ENCODE measurements at places on chromosomes 4 and X.

- peak; percentile 7 for DNase-seq
Observed at GRCh38 chrX:39261446-39262147, 460.3 kb downstream of the MID1IP1 start.

DNA sequence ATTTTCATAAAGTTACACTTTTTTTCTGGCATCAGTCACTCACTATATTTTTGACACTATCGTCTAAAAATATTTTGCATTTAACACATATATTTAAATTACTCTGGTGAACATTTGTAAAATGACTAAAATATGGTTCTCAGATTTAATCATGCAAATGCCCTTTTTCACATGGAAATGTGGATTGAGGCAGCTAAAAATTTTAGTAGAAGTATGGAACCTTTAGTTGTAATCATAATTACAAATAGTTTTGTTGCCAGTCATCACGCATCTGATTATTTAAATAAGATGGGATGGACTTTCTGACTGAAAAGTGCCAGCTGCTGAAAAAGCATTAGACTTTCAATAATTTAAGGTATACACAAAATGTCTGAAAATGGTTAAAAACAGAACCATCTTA, 119.3 kb downstream of the PDHA2 start:
- no peak for DNase-seq

GRCh38 chr4:121791481-121791880, 9.6 kb upstream of the EXOSC9 start:
- DNase-seq, result no peak

DNA sequence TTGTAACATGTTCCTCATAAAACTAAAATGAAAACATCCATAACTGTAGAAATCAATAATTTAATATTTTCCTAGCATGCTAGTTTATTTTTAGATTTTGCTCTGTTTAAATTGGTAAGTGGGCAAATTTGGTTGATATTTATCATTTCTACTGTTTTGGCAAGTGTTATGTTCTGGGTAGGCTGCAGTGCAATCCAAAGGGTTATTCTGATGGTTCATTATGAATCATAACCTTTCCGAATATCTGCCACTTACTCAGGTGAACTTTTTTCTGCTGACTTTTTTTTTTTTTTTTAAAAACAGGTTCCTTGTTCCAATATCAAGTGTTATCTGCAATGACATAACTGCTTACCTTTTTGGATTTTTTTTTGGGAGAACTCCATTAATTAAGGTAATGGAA, 52.0 kb downstream of the CDS1 start:
- no peak for DNase-seq

DNA sequence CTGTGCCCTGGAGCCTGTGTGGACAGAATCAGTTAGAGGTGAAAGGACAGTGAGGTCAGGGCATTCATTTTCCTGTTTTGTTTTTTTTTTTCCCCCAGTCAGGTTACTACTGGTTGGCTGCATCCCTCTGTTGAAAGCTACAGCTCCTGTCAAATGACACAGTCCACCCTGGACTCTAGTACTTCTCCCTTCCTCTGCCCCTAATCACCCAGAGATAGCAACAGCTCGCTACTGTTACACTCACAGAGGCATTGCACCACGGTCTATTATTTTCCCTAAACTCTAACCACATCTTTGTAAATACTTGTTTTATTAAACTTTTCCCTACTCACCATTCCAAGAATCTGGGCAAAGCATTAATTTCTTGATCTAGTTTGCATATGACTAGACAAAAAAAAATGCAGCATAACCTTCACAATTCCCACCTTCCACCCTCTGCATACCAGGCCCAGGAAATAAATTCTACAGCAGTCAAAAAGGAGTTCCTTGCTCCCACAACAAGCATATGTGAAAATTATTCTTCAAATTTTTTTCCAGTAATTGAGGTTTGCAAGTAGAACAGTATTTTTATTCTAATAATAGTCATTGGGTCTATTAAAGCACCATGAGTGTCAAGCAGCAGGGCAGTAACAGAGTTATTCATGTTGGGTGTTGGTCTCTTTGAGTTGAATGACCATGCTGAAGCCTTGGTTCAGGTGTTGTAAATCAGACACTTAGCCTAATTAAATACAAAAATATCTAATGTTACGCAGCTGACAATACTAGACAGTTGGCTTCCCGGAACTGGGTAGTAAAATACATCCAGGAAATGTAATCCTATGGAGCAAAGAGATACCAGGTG, 329.2 kb downstream of the INPP4B start:
- DNase-seq, result no peak

DNA sequence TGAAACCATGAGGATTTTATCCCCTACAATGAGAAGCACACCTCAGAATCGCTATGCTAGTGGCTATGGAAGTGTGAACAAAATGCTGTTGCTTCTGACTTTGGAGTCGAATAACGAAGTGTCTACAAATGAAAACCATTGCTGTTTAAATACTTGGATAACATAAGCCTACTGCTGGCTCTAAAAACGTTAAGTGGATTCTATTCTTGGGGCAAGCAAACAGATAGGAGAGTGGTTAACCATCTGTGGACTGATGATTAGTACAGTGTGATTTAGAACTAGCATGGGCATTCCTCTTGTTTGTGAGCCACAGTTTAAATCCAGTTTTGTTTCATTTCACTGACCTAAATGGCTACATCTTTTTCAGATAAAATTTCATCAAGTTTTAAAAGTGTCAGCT, 109.7 kb upstream of the PNPLA4 start:
- no peak for DNase-seq

GRCh38 chr4:76896614-76897535, 1.1 kb downstream of the SOWAHB start:
- DNase-seq, result peak; percentile 19

DNA sequence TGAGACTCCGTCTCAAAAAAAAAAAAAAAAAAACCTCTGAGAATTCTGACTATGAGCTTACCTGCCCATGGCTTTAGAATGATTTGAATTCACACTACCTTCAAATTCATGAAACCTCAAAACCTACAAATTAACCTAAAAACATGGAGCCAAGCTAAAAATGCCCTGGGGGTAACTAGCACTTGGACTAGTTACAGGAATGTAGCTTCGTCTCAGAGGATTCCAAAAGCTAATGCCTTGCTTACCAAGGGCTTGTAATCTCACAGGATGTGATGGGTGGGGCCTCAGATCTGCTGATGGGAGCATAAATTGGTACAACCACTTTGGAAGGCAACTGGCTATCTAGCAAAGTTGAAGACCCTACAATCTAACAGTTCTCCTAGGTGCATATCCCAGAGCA, 79.4 kb upstream of the SPRY1 start:
- no peak for DNase-seq

GRCh38 chr4:67558493-67558892, at the start of gene STAP1:
TSS of gene STAP1 (plus strand) at chr4:67558727. CDS start at chr4:67558810, 83 bp downstream.
- DNase-seq, result no peak

GRCh38 chr4:48018112-48018511, 1.5 kb downstream of the NIPAL1 start:
- DNase-seq, result no peak

GRCh38 chr4:48967631-48968030, 18.4 kb upstream of the CWH43 start:
- DNase-seq, result no peak

- no peak for DNase-seq
Observed at GRCh38 chr4:105785792-105786191, 77.2 kb downstream of the GSTCD start.

GRCh38 chr4:98377559-98377958, 116.4 kb downstream of the RAP1GDS1 start:
- DNase-seq, result no peak

- DNase-seq, result no peak
Observed at GRCh38 chrX:150933945-150934350, 35.5 kb upstream of the CD99L2 start.

DNA sequence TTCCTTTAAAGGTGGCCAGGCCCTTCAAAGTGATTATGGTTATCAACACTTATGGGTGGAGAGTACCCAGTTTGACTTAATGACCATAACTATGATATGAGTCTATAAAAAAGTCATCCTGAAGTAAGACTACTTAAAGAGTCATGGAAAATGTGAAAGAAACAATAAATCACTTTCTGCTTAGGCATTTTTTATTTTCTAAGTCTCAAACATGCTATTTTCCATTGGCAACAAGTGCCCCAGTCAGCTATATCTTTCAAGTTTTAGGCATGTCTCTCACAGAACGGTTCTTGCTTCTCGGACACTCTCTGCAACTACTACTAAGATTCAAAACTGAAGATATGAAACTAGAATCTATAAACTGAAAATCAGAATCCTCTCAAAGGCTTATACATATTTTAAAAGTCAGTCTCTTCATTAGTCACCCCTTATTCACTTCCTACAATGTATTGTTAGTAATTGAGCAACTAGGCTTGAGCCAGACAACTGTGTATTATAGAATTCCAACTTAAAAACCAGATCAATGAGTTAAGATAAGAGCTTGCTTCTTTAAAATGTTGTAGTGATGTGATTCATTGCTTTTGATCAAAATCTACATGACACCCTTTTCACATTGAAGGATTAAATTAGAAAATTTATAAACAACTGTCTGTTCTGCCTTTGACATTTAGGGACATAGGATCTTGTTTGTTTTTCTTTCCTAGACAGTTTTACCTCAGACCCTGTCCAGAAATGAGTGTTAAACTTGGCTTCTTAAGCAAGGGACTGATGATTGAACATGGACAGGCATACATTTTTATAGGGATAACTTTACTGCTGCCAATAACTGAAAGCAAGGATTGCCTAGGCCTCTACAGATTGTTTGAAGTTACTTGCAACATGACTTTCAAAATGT, 2.9 kb downstream of the ANTXR2 start:
- no peak for DNase-seq

DNA sequence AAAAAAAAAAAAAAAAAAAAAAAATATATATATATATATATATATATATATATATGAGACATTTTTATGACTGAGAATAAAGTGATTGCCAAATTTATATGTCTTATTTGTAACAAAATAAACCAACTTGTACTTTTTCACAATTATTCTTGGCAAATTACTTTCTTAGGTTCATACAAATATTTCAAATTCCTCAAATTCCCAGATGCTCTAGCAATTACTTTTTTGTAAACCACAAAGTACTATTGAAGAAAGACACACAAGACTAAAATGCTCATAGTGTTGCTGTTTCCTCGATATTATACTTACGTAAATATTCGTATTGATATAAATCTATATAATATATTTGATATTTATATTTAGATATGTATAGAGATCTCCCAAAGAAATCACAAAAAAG, 390.0 kb downstream of the FAT4 start:
- DNase-seq, result no peak

DNA sequence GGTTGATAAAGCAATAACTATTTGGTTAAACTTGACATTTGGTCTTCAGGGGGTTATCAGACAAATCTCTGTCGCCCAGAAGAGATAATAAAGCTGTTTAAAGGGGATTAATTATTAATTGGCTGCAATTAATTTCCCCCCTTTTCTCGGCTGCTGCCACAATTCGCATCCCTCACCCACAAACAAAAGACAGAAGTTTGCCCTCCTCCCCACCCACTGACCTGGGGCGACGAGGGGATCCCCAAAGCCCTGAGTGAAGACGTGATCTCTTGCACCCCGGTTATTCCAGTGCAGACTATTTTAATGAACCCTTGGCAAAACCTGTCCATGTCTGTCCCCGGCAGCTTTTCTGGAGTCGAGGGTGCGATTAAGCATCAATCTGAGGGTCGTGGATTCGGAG, 55.7 kb upstream of the TMEM33 start:
- DNase-seq, result no peak

DNA sequence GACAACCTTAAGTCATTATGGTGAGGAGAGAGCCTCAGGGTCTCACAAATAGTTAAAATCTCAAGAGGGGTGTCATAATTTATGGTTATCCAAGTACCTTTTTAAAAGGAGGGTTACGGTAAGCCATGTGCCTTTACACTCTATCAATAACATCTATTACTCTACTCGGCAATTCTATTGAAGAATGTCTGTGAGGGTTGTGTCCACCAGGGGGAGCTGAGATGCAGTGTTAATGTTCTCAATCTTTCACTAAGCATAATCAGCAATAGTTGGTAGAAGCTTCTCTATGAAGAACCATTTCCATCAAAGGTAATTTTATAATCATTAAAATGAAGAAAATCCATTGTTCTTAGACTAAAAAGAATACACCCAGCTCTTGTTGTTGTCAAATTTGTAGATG, 457.4 kb downstream of the CENPC start:
- peak; percentile 58 for DNase-seq

- DNase-seq, result no peak
Observed at GRCh38 chrX:1330605-1331004, 6.0 kb upstream of the IL3RA start.

DNA sequence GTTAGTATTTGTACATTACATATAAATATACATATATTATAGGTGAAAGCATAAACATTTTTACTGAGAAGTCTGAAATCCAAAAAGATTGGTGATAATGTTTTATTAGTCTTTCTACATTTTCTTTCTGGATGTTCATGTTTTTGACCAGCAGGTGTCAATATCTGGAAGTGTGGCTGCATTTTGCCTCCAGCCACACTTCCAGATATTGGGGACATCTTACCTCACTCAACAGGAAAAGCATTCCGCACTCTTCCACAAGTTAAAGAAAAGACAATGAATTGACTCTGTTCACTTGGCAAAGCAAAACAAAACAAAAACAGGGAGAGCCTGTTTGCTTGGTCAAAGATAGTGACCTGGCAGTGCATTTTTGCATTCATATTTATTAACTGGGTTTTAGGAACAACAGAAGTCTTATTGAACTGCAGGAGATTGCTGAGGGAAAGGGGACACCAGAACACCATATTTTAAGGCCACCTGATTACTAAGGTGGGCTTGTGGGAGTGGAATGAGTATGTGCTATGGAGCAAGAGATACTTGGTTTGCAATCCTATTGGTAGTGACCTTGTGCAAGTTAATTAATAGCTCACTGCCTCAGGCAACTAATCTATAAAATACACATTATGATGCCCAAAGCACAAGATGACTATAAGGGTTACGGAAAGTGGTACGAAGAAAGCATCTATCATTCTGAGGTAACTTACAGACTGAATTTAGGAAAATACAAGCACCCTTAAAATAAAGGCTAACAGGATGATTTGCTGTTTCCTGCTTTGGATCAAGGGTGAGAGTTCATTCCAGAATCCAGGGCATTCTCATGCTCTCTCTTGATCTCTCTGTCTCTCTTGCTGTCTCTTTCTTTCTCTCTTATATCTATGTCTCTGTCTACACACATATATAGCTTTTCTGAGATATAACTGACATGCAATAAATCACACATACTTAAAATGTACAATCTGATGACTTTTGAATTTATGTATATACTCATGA, 389.9 kb upstream of the EMCN start:
- no peak for DNase-seq

DNA sequence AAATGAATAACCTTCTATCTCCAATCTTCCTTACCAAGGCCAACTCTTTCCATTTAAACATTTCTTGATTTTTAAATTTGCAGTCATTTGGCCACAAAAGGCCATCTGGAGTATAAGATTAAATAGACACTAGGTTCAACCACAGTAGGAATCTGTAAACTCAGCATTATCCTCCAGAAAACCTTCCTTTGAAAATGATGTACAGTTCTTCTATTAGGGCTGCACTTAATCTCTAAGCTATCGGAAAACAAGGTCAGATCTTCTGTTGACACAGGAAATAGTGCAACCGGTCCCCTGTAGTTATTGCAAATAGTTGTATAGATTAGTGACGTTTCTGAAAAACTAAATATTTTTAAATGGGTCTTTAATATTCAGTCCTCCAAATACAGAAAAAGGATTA, 359.0 kb upstream of the ATOH1 start:
- DNase-seq, result no peak

- peak; percentile 22 for DNase-seq
Observed at GRCh38 chrX:19887911-19888879, 795 bp upstream of the SH3KBP1 start.
